Stimulated activated CD8-positive, alpha-beta memory T cell treated with anti-CD3 and anti-CD28 coated beads, Interleukin-4, amount 100 ng/mL, for 48 hours (primary cell): ENCODE measurements at places on chromosomes 1 and 21.

GRCh38 chr1:178496410-178497135 lies at the start of gene CLEC20A:
Gene CLEC20A, minus strand, starts transcription at chr1:178496964. Its CDS starts 25 bp downstream, at chr1:178496939.
- DNase-seq: no peak

DNA sequence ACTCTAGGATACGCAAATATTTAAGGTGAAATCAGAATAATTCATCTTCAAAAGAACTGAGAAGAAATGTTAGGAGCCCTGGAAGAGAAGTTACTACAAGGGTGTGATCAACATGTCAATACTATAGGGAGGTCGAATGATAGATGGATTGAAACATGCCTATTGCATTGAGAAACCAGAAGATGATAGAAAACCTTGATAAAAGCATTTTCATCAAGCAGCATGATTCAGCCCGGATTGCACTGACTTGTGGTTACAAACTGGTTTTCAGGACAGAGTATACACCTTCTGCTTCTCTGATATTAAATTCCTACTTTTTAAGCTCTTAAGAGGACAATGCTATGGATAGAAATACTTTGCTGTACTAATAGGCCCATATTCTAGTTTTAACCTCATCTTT lies 164.2 kb downstream of the FMN2 start:
- DNase-seq: no peak

GRCh38 chr1:190759807-190760206 lies 282.1 kb upstream of the BRINP3 start:
- DNase-seq: no peak

- DNase-seq: no peak
Observed at GRCh38 chr1:108357802-108358201, 92.3 kb upstream of the NBPF6 start.

- no peak for DNase-seq
Observed at GRCh38 chr1:165857046-165857801, 29.8 kb downstream of the UCK2 start.

DNA sequence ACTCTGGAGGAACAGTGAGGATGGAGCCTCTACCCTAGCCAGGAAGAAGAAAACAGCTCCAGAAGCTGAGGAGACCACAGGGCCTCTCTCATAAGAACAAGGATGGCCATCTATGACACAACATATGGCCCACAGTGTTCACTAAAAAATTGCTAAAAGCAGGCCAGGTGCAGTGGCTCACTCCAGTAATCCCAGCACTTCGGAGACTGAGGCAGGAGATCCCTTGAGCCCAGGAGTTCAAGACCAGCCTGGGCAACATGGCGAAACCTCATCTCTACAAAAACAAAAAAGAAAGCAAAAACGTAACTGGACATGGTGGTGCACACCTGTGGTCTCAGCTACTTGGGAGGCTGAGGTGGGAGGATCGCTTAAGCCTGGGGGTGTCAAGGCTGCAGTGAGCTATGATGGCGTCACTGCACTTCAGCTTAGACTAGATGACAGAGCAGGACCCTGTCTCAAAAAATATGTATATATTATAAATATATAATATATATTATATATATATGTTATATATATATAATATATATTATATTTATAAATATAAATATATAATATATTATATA lies 103.1 kb downstream of the TOMM20 start:
- DNase-seq: peak; percentile 35

GRCh38 chr1:98496256-98496995 lies 165.1 kb upstream of the SNX7 start:
- DNase-seq: no peak

DNA sequence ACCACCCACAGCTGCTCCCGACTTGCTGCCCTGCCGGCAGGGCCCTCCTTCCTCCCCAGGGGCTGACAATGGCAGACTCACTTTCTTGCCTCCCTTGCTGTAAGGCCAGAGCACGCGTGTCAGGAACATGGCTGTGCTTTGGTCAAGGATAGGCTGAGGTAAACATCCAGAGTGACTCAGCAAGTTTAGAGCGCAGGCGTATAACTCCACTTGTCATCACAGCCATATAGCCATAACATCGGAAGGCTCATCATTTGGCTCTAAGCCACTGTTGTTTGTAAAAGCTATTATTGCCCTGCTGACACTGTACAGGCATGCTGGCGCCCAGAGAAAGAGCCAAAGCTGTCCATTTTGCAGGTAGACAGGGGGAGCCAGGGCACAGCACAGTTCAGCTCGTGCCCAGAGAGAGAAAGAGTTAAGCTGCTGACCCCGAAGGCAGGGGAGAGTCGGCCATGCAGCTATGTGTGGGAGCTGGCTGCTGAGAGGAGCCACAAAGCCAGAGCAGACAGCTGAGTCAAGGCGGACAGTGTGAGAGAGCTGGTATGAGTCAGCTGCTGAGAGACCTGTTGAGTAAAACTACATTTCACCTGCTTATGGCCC lies 60.6 kb downstream of the GNG4 start:
- no peak for DNase-seq

DNA sequence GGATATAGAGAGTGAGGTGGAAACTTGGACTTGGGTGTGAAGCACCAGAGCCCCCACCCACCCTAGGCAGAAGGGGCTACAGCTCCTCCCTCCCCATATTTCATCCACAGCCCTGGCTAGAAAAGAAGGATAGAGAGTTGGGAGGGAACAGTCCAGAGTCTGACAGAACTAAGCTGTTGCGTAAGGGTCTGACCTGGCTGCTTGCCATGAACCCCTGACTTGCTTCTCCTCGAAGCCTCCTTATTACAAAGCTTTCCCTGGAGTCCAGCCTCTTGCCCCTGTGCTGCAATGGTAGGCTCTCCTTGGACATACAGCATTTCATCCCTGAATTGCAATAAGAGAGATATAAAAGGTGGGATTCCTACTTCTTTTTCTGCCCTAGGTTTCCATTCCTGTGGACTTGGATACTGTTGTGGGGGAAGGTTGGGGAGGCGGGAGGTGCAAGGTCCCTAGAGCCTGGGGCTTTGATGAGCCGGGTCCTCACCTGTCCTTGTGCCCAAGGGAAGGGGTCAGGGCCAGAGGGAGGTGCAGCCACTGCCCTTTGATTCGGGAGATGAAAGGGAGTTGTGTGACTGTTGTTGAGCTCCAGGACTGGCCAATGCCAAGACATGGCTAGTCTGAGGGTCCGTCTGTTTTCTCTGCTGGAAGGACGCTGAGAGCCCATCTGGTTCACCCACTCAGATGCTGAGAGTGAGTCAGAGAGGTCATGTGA lies 2.7 kb downstream of the RHBG start:
- DNase-seq: peak; percentile 39

DNA sequence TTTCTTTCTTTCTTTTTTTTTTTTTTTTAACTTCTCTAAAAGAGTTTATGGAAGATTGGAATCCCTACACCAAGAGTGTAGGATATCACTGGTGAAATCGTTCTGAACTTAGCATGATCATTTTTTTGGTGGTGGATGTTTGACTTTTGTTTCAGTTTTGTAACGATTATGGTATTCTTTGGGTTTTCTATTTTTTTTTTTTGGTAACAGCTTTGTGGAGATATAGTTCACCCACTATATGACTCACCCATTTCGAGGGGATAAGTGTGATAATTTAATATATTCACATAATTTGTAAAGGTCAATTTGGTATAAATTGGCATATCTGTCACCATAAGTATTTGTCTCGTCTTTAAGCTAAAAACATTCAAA lies 29.2 kb downstream of the AGPAT3 start:
- DNase-seq: no peak

DNA sequence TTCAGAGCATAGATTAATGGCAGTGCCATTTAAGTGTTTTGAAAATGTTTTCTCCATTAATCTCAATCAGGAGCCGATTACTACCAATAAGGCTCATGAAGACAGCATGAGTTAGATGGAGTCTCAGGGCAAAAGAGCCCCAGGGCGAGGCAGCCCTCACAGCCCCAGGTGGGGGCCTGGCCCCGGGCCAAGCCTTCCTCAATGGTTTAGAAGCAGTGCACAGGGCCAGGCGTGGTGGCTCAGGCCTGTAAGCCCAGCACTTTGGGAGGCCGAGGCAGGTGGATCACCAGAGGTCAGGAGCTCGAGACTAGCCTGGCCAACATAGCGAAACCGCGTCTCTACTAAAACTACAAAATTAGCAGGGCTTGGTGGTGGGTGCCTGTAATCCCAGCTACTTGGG lies 348.1 kb upstream of the VAMP3 start:
- DNase-seq: no peak

DNA sequence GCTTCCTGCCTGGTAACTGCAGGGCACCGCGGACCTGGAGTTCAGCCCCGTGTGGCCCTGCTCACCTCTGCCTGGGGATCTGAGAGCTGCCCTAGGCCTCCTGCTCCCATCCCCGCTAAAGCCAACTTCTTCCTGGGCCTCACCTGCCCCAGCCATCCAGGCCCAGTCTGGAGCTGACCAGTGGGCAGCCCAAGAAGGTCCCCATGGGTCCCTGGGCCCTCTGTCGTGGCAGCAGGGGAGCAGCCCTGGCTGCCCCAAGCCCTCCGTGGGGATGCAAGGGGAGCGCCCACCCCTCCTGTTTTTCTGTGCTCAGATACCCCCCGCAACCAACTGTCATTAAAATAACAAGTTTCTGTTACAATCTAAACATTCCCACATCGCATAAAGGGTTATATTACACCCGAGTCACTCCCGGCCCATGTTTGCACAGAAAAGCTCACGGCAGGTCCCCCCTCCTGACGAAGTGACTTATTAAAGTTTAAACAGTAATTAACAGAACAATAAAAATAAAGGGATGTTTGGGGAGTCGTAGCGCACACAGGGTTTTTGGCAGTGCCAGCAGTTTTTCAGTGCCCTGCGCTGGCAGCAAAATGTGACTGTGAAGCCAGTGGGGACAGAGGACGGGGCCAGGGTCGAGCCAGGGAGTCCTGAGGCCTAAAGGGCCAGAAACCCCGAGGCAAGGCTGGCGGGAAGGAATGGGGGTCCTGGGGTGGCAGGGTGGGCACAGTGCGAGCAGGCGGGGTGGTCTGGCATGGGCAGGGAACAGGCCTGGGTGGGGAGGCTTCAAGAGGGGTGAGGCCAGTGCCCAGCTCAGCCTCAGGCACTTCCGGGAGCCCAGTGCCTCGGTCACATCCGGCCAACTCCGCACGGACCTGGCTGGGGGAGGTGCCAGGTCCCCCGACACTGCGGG lies 121.5 kb downstream of the CASZ1 start:
- no peak for DNase-seq

- DNase-seq: no peak
Observed at GRCh38 chr1:16289959-16290358, 53.0 kb upstream of the CPLANE2 start.

GRCh38 chr21:42745511-42746239 lies 92.3 kb downstream of the PDE9A start:
- no peak for DNase-seq

- no peak for DNase-seq
Observed at GRCh38 chr1:67469431-67469830, 39.2 kb upstream of the SERBP1 start.

GRCh38 chr1:109089242-109090015 lies 1.1 kb upstream of the TMEM167B start:
- peak; percentile 66 for DNase-seq

DNA sequence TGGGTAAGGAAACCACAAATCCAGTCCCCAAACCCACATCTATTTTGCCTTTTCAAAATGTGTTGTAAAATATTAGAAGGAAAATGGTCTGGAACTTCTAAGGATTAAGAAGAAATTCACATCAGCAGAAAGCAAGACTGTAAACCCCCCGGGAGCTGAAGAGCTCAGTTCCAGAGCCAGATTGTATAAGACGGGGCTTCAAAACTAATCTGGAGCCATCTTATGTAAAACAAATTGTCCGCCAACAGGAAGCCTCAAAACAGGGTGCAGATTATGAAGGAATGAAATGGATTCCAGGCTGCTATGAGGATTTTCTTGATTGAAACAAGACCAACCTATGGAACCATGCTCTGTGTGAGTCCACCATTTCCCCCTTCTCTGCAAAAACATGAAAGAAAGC lies 25.1 kb upstream of the HUNK start:
- DNase-seq: no peak

GRCh38 chr1:194705123-194705854 lies 1518.9 kb upstream of the B3GALT2 start:
- DNase-seq: no peak

- no peak for DNase-seq
Observed at GRCh38 chr21:15748586-15748985, 18.8 kb downstream of the USP25 start.

- DNase-seq: peak; percentile 43
Observed at GRCh38 chr21:14862794-14863720, 201.7 kb downstream of the NRIP1 start.

GRCh38 chr1:55131218-55131617 lies 83.9 kb downstream of the USP24 start:
- no peak for DNase-seq

GRCh38 chr1:169236143-169236542 lies 129.7 kb downstream of the ATP1B1 start:
- no peak for DNase-seq
